NCI-H187 treated with DMSO at 0.1 percent for 48 hours (cell line): ENCODE measurements at places on chromosomes 7 and 10.

DNA sequence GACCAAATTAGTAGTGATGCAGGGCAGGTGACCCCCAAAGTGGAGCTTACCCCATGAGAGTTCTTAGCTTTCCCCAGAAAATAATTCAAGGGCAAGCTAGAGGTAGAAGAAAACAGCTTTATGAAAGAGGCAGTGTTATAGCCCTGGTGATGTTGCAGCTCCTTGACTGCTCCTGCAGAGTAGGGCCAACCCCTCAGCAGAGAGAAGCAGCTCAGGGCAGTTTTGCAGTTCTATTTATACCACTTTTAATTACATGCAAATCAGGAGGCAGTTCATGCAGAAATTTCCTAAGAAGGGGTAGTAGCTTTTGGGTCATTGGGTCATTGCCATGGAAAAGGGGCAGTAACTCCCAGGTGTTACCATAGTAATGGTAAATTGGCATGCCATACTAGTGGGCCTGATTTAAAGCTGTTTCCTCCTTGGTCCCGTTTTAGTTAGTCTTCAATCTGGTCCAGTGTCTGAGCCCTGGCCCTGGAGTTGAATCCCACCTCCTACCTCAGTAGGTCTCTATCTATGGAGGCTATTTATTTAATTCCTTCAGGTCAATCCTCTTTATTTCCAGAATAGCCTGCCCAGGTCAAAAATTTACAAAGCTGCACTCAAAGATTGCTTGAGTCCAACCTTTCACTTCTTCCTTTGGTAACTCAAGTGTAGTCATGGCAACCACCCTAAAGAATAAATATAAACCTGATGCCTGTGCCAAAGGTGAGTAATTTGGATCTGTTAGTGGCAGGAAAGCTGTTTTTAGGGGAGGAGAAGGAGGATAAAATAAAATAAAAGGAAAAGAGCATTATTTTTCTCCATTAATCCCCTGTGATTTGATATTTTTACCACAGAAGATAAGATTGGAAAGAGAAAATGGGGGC, 29.5 kb downstream of the PLXDC2 start:
- DNase-seq = no peak

GRCh38 chr7:116738378-116738777, 66.4 kb downstream of the MET start:
- DNase-seq = no peak

- no peak for DNase-seq
Observed at GRCh38 chr7:100682228-100682741, 8.7 kb downstream of the GNB2 start.

GRCh38 chr7:95200741-95201140, 123.6 kb downstream of the PON1 start:
- no peak for DNase-seq

- peak; percentile 29 for DNase-seq
Observed at GRCh38 chr7:128148676-128149075, 92.4 kb upstream of the LEP start.

DNA sequence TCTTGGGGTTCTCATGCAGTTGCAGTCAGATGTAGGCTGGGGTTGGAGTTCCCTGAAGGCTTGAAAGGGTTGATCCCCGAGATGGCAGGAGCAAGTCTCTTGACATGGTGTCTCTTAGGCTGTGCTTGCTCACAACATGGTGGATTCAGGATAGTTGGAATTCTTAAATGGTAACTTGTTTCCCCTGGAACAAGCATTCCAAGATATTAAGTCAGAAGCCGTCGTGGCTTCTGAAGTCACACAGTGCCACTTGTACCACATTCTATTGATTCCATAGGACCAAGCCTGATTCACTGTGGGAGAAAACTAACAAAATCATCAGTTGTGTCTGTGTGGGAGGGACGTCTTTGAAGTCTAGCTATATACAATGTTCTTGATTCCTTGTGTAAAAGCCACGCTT, 3.5 kb upstream of the SLC35B4 start:
- DNase-seq = no peak

DNA sequence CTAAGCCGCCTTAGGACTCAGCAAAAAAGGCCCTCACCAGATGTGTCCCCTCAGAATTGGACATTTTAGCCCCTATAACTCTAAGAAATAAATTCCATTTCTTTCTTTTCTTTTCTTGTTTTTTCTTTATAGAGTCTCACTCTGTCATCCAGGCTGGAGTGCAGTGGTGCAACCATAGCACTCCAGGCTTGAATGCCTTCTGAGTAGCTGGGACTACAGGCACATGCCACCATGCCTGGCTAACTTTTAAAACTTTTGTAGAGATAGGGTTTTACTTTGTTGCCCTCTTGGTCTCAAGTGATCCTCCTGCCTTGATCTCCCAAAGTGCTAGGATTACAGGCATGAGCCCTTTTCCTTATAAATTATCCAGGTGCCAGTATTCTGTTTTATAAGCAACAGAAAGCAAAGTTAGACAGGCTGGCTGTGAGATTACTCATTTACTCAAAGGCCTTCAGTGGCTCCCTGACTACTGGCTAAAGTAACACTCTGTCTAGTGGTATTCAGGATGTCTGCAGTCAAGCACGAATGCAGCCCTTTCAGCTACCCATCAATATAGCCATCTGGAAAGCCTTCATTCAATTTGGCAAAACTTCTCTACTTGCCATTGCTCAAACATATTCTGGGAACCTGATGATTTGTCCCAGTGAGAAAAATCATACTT, 128.6 kb downstream of the ICA1 start:
- DNase-seq = no peak

- DNase-seq = no peak
Observed at GRCh38 chr10:79361726-79362397, 14.6 kb downstream of the PPIF start.

DNA sequence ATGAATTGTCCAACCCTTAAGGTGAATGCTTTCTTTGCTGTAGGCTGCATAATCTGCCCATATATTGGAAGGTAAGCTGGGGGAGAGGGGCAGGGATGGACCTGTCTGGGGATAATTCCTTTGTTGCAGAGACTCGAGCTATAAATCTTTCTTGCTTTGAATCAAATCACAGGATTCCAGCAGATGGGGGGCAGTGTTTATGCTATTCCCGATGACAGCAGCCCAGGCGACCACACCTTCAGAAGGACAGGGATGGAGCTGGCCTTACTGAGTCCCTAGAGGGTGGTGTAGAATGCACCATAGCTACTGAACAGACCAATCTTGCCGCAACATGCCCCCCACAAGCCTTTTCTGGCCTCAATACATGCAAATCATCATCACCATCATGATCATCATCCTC, 2.5 kb downstream of the PODXL start:
- DNase-seq = no peak

DNA sequence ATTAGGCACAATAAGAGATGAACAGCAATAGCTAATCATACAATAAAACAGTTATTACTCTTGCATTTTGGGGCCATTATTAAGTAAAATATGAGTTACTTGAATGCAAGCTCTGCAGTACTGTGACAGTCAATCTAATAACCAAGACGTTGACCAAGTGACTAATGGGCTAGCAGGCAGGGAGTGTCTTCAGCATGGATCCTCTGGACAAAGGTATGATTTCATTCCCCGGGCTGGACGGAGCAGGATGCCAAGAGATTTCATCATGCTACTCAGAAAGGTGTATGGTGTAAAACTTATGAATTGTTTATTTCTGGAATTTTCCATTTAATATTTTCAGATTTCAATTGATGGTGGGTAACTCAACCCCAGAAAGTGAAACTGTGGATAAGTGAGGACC, 80.9 kb downstream of the SHH start:
- DNase-seq = no peak

GRCh38 chr10:62153191-62153590, 115.5 kb downstream of the RTKN2 start:
- no peak for DNase-seq

- DNase-seq = no peak
Observed at GRCh38 chr10:119416855-119417254, 125.7 kb downstream of the RGS10 start.

GRCh38 chr10:92238586-92239098, 52.2 kb downstream of the CPEB3 start:
- DNase-seq = no peak

DNA sequence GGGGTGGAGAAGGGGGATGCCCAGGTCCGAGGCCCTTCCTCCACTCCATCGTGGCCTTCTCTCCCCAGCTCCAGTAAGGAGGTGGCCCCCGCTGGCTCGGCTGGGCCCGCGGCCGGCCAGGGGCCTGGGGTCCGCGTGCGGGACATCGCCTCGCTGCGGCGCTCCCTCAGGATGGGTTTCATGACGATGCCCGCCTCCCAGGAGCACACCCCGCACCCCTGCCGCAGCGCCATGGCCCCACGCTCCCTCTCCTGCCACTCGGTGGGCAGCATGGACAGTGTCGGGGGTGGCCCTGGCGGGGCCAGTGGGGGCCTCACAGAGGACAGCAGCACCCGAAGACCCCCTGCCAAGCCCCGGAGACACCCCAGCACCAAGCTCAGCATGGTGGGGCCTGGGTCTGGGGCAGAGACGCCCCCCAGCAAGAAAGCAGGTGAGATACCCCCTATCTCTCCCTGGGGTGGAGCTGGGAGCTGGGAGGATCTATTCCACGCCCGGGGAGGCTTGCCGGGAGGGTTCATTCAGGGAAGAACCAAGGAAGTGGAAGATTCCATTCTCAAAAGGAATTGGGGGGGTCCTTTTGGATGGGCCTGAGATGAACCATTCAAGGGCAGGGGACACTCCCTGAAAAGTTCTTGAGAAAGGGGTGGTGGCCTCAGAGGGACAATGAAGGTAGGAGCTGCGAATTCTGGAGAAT, 3.2 kb downstream of the NYAP1 start:
- DNase-seq = no peak

DNA sequence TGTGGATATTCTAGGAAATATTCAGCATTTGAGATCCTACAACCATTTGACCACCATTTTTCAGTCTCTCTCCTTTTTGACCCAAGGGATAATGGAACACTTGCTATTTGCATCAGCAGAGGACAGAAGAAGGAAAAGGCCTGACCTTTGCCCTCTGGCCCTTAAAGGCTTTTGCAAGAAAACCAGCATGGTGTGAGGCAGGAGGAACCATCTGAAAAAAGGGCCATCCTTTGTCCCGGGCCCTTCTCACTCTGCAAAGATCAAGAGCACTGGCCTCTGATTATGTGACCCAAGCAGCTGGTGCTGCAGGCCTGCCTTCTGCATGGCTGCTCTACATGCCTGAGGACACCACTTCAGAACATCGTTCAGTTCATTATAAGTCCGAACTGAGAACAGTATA, 133.3 kb upstream of the STK17A start:
- no peak for DNase-seq

DNA sequence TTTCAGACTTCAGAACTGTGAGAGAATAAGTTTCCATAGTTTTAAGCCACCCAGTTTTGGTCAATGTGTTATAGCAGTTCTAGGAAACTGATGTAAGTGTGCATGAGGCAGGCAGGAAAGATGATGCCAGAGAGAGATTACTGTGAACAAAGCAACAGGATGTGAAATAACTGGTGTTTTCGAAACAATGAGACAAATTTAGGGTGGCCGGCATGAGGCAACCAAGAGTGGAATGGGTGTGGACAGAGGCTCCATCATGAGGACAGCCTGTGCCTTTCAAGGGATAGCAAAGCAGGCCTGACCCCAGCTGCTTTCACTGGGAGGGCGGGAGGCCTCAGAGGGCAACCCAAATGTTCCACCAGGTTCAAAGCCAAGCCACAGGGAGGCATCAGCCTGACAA, 67.3 kb upstream of the UCN3 start:
- no peak for DNase-seq

DNA sequence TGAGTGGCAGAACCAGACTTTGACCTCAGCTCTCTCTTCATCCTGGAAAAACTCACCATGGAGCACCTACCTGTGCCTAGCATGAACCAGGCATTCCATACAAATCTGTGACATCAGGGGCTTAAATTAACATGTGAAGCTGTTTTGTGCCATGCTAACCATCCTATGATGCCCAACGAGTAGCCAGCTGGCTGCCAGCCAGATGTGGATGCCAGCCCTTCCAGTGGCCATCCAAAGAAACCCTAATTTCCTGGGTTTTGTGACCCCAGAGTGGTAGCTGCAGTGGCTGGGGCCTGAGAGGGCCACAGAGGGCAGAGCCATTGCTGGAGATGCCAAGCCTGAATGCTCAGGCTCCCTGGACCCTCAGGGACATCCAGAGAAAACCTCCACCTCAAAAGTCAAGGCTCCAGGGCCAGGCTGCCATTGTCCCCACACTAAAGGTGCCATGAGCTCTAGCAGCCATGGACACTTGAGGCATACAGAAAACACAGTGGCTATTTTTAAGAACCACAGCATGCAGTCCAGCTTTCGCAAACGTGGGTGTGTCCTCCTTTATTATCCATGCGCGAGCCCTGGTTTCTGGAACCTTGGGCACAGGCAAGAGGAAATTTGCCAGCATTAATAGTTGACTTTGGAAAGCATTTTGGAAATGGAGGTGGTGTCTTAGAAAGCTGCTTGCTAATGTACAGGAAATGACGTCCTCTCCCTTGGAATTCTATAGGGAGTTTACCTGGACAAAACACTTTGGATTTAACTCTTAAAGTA, 6.0 kb downstream of the CPXM2 start:
- no peak for DNase-seq

DNA sequence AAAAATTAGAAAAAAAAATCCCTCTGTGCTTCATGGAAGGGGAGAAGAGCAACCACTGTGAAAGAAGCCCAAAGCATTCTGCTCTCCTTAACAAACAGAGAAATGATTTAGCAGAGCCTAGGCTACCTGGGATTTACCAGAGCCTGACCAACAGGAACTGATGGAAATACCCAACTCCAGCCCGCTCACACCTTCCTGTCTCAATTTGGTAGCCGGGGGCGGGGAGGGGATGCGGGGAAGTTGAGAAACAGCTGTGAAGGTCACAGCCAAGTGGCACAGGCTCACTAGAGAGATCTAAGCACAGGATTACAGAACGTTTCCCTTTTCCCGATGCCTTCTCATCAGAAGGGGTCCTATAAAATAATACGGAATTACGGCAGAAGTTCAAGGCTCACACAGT, 17.6 kb downstream of the RSU1 start:
- no peak for DNase-seq

GRCh38 chr10:72276013-72276387, 2.3 kb downstream of the DDIT4 start:
- no peak for DNase-seq

- no peak for DNase-seq
Observed at GRCh38 chr10:69318106-69318866, 40.0 kb downstream of the HK1 start.

DNA sequence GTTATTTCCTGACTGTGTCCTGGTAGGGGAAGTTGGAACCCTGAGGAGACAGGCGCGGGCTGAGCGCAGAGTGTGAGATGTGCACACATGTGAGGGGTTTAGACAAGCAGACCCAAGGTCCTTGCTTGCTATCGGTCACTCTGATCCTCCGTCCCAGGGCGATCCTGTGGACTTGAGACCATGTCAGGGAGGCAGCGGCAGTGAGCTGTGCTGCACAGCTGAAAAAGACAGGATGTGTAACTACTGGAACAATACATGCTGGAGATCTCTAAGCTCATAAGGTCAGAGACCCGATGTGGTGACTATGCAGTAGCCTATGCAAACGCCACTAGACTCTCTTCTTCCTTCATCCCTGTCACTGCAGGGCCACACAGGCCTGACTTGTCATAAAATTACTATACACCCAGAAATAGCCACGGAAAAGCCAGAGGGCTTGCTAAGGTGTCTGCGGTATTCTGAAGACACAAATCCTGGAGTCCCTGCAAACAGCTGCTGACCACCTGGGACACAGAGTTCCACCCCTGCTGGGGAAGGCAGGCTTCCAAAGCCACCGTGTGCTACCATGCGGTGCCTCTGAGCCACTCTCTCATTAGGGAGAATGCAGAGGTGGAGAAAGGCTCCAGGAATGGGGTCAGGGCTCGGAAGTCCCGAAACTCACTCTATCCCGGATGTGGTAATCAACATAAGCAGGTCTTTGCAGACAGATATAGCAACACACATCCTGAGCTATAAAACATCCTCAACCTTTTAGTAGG, 91.1 kb upstream of the DDC start:
- no peak for DNase-seq
